HuH-7.5 (cell line): ENCODE measurements at places on chromosomes 11 and 22.

GRCh38 chr11:8168485-8169257, at the start of gene RIC3:
TSS of gene RIC3 (minus strand) at chr11:8169025. CDS start at chr11:8168989, 36 bp downstream.
- no peak for DNase-seq

DNA sequence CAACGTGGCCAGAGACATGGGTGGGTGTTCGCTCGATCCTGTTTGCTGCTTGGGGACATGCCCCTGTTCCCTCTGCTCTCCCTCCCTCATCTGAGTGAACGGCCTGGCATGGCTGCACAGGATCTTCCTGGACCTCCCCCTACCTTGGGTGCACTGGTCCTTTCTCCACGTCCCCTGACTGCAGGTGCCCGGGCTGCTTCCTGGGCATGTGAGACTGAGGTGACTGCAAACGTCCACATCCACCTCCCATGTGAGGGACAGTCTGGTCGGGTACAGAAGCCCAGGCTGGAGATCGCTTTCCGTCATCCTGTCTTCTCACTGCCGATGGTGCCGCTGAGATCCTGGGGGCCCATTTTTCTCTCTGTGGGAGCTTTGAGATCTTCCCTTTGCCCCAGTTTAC, 11.8 kb downstream of the SULT4A1 start:
- no peak for DNase-seq

- no peak for DNase-seq
These were observed 79.7 kb downstream of the FDX1 start for GRCh38 chr11:110509472-110509871.

GRCh38 chr22:46976598-46976997, 214.1 kb downstream of the TBC1D22A start:
- no peak for DNase-seq

- DNase-seq = no peak
These were observed 10.3 kb upstream of the PNPLA5 start for GRCh38 chr22:43901976-43902643.

DNA sequence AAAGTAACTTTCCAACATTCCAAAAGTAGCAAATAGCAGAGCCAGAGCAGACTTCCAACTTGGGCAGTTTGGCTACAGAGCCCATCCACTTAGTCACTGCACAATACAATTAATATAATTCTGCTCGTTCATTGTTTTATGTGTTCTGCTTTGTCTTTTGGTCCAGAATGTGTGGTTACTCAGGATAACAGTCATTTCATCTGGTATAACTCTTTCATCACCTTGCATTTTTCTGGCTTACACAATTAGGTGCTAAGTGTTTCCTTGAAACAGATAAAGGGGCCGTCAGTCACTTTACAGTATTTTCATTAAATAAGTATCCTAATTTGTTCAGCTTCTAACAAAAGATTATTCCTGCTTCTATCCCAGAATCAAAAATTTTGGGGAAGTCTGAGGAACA, 87.2 kb downstream of the LARGE2 start:
- no peak for DNase-seq
